Activated CD8-positive, alpha-beta memory T cell treated with anti-CD3 and anti-CD28 coated beads for 1 hour (primary cell): ENCODE measurements at places on chromosomes 11 and 22.

DNA sequence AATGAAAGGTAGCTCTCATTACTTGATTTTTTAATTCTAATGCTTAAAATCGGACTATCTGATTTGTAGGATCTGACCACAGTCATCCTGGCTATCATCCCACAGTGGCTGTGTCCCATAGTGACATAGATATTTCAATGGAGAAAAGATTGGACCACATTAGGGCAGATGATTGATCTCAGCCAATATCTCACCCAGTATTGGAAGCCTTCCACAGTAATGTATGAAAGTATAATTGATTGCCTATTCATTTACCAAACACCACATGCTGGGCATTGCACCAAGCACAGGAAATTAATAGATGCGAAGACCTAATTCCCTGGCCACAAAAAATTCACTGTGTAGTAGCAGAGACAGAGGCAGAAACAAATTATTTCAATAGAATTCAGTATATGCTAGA is 37.6 kb downstream of the FZD4 start:
- no peak for DNase-seq

- DNase-seq: no peak
These were observed 3.7 kb downstream of the POLR2L start for GRCh38 chr11:838441-839279.

- DNase-seq: no peak
These were observed 310.2 kb downstream of the DLG2 start for GRCh38 chr11:85316967-85317366.

GRCh38 chr11:34002420-34002819 is 49.1 kb upstream of the CAPRIN1 start:
- DNase-seq: no peak

- no peak for DNase-seq
These were observed 30.4 kb downstream of the TBCEL start for GRCh38 chr11:121054266-121054665.

DNA sequence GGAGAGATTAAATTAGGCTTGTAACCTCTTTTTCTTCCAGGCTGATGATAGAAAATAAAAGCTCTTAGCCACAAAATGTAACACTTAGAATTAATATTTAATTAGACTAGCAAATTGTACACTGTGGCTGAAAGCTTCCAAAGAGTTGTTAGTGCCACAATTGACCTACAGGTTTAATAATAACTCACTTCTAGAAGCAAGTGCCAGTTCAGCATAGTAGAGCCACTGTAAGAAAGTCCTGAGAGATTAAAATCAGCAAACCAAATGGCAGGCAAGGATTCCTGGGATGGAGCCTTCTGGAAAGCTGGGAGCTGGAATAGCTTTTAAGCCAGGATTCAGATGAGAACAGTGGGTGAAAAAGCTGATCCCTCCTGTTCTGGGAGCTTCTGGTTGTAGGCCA is 131.0 kb downstream of the ELP4 start:
- no peak for DNase-seq

DNA sequence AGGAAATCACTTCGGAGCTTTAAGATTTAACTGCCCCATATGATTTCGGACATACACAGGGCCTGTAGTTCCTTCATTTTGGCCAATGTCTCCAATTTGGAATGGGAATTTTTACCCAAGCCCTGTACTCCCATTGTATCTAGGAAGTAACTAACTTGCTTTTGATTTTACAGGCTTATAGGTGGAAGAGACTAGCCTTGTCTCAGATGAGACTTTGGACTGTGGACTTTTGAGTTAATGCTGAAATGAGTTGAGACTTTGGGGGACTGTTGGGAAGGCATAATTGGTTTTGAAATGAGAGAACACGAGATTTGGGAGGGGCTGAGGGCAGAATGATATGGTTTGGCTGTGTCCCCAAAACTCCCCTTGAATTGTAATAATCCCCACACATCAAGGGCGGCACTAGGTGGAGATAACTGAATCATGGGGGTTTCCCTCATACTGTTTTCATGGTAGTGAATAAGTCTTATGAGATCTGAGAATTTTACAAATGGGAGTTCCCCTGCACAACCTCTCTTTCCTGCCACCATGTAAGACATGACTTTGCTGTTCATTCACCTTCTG is 130.5 kb downstream of the LARGE1 start:
- no peak for DNase-seq

- DNase-seq: no peak
These were observed 17.3 kb upstream of the CASTOR1 start for GRCh38 chr22:30306627-30307011.

- no peak for DNase-seq
These were observed 25.1 kb downstream of the SERPIND1 start for GRCh38 chr22:20798974-20799373.

DNA sequence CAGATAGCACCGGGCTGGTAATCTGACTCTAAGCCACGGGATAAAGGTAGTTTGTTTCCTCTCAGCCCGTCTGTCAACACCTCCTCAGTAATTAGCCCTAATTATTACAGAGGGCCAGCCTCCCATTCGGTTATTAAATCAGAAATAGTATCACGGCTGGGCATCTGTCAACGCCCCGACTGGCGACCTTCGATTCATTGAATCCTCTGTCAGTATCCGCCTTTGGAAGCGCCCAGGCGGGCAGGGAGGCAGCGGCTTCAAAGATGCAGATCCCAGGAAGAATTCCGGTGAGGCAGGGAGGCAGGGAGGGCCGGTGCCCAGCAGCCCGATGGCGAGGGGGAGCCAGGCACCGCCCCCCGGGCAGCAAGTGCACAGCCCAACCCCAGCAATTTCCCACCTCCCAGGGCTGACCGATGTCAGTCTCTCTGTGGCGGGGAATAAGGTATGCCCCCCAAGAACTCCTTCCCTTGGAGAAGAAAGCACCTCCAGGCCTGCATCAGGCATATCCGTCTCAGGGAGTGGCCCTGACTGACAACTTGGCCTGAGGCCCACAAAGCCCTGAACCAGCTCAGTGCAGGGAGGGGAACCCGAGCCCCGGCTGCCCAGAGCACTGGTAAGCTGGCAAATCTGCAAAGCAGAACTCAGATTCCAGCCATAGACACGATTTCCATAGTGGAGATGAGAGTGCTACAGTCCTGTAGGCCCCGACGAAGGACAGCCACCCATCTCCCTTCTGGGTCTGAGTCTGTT is 11.4 kb downstream of the GNB1L start:
- DNase-seq: no peak

DNA sequence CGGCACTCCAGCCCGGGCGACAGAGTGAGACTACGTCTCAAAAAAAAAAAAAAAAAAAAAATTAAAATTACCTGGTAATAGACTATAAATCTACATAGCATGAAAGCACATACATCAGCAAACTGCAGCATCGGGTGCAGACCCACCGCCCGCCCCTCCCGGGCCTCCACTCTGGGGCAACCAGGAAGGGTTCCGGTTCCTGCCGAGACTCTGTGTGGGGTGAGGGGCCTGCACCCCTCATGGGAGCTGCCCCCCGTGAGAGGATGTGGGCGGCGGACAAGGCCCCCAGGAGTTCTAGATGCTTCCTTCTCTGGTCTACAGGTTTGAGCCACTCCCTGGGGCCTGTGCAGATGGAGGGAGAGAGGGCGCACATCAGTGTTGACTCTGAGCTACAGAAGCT is 9.1 kb downstream of the DRD4 start:
- no peak for DNase-seq

GRCh38 chr11:126098204-126098769 is 35.6 kb upstream of the CDON start:
- no peak for DNase-seq

GRCh38 chr11:28649922-28650321 is 541.7 kb downstream of the METTL15 start:
- DNase-seq: no peak

DNA sequence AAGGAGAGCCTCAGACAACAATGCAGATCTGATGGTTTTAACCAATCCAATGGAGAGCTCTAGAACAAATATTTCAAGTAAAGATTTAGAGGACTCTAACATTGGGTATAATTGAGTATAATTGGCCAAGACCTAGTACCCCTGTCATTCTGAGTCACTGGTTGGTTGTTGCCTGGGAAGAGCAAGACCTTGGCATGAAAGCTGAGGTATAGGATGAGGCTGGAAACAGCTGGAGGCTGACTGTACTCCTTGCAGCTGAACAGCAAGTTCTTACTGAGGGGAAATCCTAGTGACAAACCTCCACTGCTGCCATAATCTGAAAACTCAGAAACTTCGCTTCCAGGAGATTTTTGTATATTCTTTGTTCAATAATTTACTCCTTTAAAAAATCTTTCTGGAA is 54.3 kb upstream of the MUC15 start:
- DNase-seq: no peak

GRCh38 chr22:35441489-35442100 is 41.7 kb downstream of the MCM5 start:
- no peak for DNase-seq

GRCh38 chr22:37075046-37075445 is 23.5 kb downstream of the KCTD17 start:
- DNase-seq: no peak

DNA sequence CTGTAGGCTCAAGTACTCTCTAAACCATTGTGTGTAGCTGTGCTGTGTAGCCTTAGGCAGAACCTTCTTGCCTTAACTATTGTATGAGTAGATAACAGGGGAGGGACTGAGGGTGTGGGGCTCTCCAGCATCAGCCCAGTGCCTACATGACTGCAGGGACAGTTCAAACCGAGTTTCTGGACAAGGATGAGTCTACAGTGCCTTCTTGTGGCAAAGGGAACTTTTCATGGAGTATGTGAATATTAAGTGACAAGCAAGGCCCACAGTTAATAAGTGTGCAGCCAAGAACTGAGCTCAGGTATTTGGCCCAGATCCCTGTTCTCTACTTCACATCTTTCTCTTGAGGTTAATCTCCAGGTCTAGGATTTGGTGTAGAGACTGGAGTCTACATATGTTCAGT is 424.4 kb upstream of the LARGE1 start:
- no peak for DNase-seq

- DNase-seq: no peak
These were observed 43.2 kb downstream of the PANX1 start for GRCh38 chr11:94171693-94172440.

GRCh38 chr11:94201004-94201465 is 72.4 kb downstream of the PANX1 start:
- DNase-seq: no peak

DNA sequence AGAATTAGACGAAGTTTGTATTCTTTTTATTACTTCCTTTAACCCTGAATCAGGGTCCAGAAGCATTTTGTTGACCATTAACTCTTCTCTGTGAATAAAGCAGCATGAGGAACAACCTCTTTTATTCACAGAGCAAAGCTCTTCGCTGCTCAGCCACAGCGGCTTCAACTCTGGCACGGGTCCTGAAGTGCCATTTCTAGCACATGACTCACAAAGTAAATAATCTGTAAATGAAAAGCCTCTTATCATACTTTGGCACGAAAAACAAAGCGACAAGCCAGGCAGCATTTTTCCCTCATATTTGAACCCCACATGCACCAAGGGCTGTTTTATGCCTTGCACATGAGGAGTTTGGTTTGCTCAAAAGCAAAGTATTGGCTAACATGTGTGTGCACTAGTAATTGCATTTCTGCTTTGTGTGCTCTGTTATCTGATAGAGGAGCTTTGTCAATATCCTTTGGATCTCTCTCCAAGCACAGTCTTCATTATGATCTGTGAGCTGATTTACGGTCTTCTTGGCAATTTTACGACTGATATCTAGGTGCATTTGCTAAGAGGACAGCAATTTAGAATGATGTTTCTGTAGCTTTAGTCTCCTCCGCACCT is 33.0 kb upstream of the APOBEC3A start:
- no peak for DNase-seq

GRCh38 chr11:59078435-59078834 is 7.7 kb upstream of the GLYATL1B start:
- DNase-seq: no peak

GRCh38 chr22:32617271-32617670 is 142.7 kb downstream of the FBXO7 start:
- no peak for DNase-seq

DNA sequence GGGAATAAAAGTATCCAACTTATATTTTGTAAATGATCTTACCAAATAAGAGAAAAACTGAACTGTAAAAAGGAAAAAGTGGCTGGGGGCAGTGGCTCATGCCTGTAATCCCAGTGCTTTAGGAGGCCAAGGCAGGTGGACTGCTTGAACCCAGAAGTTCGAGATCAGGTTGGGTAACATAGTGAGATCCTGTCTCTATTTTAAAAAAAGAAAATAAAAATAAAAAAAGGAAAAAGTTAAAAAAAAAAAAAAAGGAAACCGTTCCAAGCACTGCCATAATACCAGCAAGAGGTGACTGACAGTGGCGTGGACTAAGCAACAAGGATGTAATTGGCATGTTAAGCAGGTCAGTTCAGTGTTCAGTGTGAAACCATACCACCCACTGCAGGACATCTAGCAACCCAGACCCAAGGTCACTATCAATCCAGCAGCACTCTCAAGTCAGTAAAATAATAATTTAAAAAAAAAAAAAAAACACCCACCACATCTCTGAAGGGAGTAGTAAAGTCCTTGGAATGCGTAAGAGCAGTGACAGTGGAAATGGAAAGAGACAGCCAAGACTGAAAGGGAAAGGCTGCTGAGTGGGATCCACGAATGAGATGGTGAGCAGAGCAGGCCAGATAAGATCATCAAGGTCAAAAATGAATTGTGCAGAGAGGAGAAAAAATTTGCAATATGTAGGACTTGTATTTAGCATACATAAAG is 43.6 kb downstream of the MAPK1 start:
- no peak for DNase-seq

DNA sequence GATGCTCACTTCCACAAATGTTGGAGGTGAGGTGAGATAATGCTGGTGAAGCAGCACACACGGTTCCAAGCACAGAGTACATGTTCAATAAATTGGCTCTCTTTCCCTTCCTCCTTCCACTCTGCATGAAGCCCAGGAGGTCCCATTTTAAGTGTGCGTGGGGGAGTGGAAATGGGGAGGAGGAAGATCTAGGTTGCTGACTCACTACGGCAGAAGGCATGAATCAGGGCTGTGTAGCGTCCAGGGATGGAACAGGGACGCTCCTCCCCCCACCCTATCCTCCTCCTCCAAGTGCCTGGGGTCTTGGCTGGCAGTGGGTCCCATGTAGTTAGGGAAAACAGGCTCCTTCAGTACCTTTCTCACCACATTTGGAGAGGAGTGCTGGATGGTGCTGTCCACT is 44.2 kb downstream of the TRIM66 start:
- DNase-seq: no peak

- DNase-seq: no peak
These were observed 14.5 kb upstream of the MB start for GRCh38 chr22:35631597-35631996.

DNA sequence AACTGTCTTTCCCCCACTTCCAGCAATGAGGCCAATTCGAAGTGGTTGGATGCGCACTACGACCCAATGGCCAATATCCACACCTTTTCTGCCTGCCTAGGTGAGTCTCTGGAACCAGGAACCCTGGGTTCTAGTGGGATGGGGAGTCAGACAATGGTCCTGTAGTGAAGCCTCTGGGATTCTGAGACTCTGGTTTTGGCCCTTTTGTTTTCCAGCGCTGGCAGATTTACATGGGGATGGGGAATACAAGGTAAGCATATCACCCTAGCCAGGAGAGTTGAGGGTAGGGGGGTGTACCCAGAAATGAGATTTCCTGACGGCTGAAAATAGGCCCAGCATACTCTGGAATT is 530 bp downstream of the BBS1 start:
- DNase-seq: no peak
